ENCODE measurements at places on chromosomes 6 and 20.
A peak's percentile ranks its signal among the peaks of the same experiment; 100 is the strongest.

- DNase-seq, result no peak
These were observed 217.7 kb upstream of the LRFN2 start for GRCh38 chr6:40804905-40805304.

- DNase-seq, result no peak
These were observed 124.1 kb downstream of the SMOC2 start for GRCh38 chr6:168565112-168565511.

GRCh38 chr6:163991321-163991720 is 576.8 kb downstream of the QKI start:
- no peak for DNase-seq

DNA sequence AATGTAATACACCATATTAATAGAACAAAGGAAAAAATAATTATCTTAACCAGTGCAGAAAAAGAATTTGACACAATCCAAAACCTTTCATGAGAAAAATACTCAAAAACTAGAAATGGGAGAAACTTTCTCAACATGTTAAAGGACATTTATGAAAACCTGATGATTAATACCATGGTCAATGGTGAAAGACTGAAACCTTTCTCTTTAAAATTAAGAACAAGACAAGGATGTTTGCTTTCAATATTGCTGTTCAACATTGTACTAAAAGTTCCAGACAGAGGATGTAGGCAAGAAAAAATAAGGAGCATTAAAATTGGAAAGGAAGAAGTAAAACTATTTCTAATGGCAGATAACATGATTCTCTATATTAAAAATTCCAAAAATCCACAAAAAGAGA is 981.3 kb upstream of the FLRT3 start:
- DNase-seq, result no peak

GRCh38 chr20:50462093-50462690 is 48.0 kb upstream of the PTPN1 start:
- DNase-seq, result no peak

GRCh38 chr6:157611406-157611805 is 211.6 kb upstream of the SNX9 start:
- no peak for DNase-seq

- DNase-seq, result peak; percentile 59
These were observed 75.0 kb downstream of the MDGA1 start for GRCh38 chr6:37622646-37623071.

- DNase-seq, result peak; percentile 99
These were observed 53.6 kb upstream of the TNFAIP3 start for GRCh38 chr6:137813308-137813970.

Data from epithelial cell of esophagus (primary cell).